Activated naive CD8-positive, alpha-beta T cell treated with anti-CD3 and anti-CD28 coated beads, Interleukin-2, amount 10 ng/mL, durations not matched to agents 7 days and 5 days (primary cell): ENCODE measurements at places on chromosomes 13 and 19.

DNA sequence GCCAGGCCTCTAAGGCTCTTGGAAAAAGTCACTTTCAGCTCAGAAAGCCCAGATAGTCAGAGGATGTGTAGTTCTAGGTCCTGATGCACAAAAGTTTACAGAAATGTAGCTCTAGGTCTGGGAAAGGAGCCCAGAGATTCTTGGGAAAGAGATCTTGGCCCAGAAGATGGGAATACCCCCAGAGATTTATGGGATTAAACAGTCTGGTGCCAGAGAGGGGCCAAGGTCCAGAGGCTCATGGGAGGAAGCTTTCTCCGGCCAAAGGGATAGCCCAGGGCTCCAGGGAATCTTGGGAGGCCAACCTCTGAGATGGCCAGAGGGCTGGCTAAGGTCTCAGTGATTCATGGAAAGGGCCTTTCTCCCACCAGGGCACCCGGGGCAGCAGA, 15.2 kb downstream of the BCAT2 start:
- no peak for DNase-seq

DNA sequence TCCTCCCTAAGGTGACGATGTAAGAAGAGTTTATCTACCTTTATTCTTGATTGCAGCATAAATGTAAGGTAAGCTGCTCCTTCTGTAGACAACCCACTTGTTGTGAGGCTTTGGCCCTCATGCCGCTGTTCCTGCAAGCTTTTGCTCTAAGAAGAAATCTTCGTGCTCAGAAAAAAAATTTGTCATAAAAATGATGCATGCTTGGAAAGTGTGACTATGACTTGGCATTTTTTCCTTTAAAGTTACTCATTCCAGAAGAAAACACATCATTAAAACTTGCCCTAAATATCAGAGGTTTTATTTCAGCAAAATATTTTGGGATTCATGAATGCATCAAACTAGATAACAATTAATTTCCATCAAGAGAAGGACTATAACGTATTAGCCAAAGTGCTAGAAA, 39.8 kb downstream of the KCTD12 start:
- DNase-seq = no peak

- no peak for DNase-seq
Measured at GRCh38 chr19:15397782-15398181, 18.2 kb upstream of the AKAP8 start.

GRCh38 chr13:75587679-75588078, 38.1 kb downstream of the UCHL3 start:
- DNase-seq = no peak

DNA sequence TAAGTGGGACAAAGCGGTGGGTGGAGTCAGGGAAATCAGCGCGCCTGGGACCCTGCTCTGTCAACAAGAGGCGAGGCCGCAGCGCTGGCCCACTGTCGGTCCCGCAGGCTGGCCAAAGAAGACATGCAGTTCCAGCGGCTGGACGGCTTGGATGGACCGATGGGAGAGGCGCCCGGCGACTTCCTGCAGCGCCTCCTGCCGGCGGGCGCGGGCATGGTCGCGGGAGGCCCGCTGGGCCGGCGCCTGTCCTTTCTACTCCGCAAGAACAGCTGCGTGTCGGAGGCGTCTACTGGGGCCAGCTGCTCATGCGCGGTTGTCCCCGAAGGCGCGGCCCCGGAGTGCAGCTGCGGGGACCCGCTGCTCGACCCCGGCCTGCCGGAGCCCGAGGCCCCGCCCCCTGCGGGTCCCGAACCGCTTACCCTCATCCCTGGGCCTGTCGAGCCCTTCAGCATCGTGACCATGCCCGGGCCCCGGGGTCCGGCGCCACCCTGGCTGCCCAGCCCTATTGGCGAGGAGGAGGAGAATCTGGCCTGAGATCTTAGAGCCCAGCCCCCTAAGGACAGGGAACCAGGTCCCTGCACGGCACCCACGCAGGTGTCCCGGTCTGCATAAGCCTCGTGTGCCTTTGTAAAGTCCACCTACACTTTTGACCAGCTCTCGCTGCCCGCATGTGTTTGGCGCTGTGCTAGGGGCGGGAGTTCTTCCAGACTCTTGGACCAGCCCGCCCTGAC, 6.1 kb downstream of the BEST2 start:
- DNase-seq = peak; percentile 86

- no peak for DNase-seq
Measured at GRCh38 chr13:45339867-45340266, 1.1 kb downstream of the TPT1 start.

DNA sequence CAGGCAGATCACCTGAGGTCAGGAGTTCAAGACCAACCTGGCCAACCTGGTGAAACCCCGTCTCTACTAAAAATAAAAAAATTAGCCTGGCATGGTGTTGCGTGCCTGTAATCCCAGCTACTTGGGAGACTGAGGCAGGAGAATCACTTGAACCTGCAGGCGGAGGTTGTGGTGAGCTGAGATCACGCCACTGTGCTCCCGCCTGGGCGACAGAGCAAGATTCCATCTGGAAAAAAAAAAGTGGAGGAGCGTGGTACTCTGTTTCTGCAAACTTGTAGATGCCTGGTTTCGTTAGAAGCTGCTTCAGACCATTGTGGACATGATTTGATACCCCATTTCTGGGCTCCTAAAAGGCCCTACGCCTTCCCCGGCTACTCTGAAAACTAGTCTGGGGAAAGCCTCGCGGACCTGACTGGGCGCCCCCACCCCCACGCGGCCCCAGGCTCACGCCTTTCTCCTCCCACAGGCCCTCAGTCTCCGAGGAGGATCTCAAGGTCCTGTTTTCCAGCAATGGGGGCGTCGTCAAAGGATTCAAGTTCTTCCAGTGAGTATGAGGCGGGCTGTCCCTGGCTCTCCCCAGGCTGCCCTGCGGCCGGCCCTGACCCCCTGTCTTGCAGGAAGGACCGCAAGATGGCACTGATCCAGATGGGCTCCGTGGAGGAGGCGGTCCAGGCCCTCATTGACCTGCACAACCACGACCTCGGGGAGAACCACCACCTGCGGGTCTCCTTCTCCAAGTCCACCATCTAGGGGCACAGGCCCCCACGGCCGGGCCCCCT, 11.5 kb downstream of the PLPPR3 start:
- DNase-seq = no peak

GRCh38 chr19:5932609-5933262, 18.7 kb downstream of the CAPS start:
- DNase-seq = no peak
